Anterior cingulate cortex (tissue), 58 donors: ENCODE measurements at places on chromosomes 7 and 10.

- DNase-seq: no peak
Measured at GRCh38 chr10:76070916-76071315, 639.5 kb downstream of the LRMDA start.

GRCh38 chr10:32041290-32042028 lies 14.8 kb downstream of the KIF5B start:
- DNase-seq: no peak

DNA sequence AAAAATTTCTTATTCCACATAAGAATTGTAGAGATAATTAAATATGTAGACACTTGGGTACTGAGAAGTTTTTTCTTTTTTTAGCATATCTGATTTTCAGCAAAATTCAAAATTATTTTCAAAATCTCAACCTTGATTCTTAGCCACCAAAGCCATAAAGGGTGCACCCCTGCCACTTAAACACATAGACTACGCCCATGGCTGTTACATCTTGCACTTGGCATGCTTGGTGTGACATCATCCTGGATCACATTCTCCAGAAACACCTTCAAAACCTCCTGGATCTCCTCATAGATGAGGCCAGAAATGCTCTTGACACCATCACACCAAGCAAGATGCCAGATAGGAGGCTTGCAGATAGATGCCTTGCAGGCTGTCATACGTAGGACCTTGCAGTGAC lies 89.1 kb upstream of the KLF14 start:
- DNase-seq: no peak

GRCh38 chr10:129079705-129080104 lies 387.3 kb upstream of the MGMT start:
- DNase-seq: no peak

DNA sequence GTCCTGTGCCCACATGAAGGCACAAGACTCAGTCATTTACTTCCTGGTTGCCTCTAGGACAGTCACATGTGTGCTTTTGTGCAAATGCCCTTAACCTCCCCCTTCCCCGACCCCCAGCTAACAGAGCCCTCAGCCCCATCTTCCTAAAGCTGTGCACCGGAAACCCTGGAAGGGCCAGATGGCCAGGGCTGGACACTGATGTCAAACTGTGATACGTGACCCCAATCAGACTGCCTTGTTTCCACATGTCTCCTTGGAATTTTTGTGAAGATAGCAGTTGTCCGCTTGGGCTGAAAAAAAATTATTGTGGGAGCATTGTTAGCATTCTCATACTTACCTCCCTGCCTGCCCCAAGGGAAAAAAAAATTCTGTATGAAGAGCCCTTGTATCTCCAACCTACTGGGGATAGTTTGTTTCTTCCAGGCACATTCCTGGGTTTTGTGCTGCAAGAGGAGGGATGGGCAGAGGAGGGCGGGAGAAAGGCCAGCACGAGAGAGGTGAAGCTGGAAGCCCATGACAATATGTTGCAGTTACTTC lies 17.0 kb upstream of the ADAM12 start:
- DNase-seq: no peak

- no peak for DNase-seq
Measured at GRCh38 chr10:91758303-91759146, 39.7 kb upstream of the TNKS2 start.

GRCh38 chr10:28807760-28808613 lies 130.7 kb downstream of the BAMBI start:
- DNase-seq: no peak

GRCh38 chr7:158720112-158720511 lies 15.5 kb upstream of the NCAPG2 start:
- DNase-seq: no peak

GRCh38 chr10:70782086-70782745 lies 3.0 kb downstream of the TBATA start:
- no peak for DNase-seq

DNA sequence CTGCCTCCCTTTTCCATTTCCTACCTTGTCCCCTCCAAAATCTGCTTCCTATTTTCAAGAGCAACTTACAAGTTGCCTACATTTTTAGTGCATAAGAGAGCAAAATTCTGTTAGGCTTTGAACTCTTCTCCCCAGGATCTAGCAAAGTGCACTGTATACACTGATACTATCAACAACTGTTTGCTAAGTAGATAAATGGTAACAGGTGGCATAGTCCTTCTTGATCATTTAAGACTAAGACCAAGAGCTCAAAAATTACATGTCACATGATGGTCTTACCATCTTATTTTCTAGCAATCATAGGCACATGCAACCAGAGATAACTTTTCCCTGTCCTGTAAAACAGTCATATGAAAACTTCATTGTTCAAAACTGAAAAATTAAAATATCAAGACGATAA lies 16.2 kb downstream of the FAM3C start:
- DNase-seq: no peak
